Tibial nerve (tissue), 4 donors: ENCODE measurements at places on chromosomes 3 and 15. TPM values are rescaled to one million over a fixed set of nuclear protein-coding genes. Genes with fewer than 3 reads are reported as not detected.

Gene CIAO2A
- 46.9 TPM for total RNA-seq

DNA sequence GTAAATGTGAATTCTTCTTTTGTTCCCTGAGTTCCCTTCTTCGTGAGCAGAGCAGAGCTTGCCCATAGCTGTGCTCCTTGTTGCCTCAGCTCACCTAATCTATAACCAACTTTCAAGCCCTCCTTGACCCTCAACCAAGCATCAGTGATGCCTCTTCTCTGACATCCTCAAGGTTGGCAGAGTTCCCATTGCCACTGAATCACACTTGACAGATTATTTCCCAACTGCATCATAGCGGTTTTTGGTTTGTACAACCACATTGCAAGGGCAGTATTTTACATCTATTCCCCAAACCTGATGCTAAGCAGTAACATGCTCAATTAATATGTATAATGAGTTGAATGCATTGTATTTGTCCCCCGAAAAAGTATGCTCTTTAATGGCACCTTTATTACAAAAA lies 133.0 kb upstream of the SNTN start:
- H3K4me3 ChIP-seq = no peak overlapping the region
- no peaks in the 10 kb centered on the region for H3K4me1 ChIP-seq
- no peaks in the 10 kb centered on the region for H3K27me3 ChIP-seq

Gene ADAM10
- total RNA-seq = 111 TPM

DNA sequence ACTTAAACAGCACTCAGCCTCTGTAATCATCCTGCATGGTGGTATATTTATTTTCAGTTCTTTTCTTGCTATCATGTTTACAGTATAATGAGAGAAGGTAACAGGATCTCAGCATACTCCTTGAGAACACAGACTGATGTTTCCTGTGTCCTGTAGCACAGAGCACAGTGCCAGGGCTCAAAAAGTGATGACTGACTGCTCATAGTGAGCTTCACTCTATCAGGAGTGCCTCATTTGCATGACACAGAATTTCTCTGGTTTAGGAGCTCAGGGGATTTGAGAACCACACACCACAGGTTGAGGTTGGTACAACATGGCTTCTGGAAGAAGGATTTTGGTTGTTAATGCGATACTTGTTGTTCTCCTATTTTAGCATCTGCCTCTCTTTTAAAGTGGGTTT lies 68.5 kb upstream of the SLC2A2 start:
- no peaks in the 10 kb centered on the region for H3K36me3 ChIP-seq
- H3K4me1 ChIP-seq = no peaks in the 10 kb centered on the region
- no peak overlapping the region for H3K4me3 ChIP-seq

DNA sequence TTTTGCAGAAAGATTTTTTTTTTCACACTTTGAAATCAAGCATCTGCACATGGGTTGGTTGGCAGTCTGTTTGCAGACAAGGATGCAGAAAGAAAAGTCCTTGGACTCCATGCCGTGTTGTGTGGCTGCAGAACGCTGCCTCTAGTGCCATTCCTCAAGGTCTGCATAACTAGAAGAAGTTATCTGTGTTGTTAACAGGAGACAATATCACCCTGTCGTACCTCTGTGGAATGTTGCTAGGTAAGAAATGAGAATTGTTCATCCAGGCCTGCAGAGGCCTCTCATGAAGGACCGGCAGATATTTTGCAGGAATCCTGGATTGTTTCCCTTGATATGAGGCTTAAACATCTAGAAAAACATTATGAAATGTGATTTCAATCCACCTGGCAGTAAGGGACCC lies 58.5 kb upstream of the PPARG start:
- H3K4me1 ChIP-seq = no peaks in the 10 kb centered on the region
- no peak overlapping the region for H3K4me3 ChIP-seq
- H3K27me3 ChIP-seq = no peaks in the 10 kb centered on the region
- no peak for DNase-seq

DNA sequence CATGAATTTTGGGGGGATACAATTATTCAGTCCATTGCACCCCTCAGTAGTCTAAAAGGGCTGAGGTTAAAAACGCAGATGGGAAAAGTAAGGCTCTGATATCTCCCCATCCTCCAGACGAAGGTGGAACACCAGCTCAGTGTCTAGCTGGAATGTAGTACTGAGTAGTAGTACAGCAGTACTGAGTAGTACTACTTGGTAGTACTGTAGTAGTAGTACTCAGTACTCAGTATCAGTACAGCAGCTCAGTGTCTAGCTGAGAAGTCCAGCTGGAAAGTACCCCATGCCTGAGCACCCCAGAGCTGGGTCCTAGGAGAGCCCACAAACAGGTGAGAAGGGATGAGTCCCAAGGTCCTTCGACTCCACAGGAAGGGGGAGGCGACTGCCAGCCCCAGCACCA lies 148.7 kb downstream of the XXYLT1 start:
- no peak overlapping the region for H3K27ac ChIP-seq
- H3K36me3 ChIP-seq = no peaks in the 10 kb centered on the region

Gene CHRNA7
- 1.3 TPM for total RNA-seq

- no peak overlapping the region for H3K4me3 ChIP-seq
- H3K27ac ChIP-seq = no peak overlapping the region
- H3K36me3 ChIP-seq = peaks cover 25% of the 10 kb centered on the region
- no peak for DNase-seq
- no peaks in the 10 kb centered on the region for H3K27me3 ChIP-seq
- peaks cover 14% of the 10 kb centered on the region for H3K4me1 ChIP-seq
Observed at GRCh38 chr3:11705049-11705448, 61.3 kb upstream of the VGLL4 start.

GRCh38 chr15:36608180-36608579 lies 28.8 kb downstream of the CDIN1 start:
- no peaks in the 10 kb centered on the region for H3K36me3 ChIP-seq
- H3K4me1 ChIP-seq = no peaks in the 10 kb centered on the region
- DNase-seq = no peak
- H3K4me3 ChIP-seq = no peak overlapping the region
